ENCODE measurements at places on chromosomes 12 and 14. TPM values are rescaled to one million over a fixed set of nuclear protein-coding genes. Genes with fewer than 3 reads are reported as not detected.

GRCh38 chr14:91243074-91243471, 1.4 kb downstream of the GPR68 start:
- no peak for DNase-seq

GRCh38 chr12:85484387-85484786, 204.4 kb downstream of the ALX1 start:
- DNase-seq = no peak

GRCh38 chr12:106740818-106741217, 33.7 kb upstream of the RIC8B start:
- DNase-seq = no peak

DNA sequence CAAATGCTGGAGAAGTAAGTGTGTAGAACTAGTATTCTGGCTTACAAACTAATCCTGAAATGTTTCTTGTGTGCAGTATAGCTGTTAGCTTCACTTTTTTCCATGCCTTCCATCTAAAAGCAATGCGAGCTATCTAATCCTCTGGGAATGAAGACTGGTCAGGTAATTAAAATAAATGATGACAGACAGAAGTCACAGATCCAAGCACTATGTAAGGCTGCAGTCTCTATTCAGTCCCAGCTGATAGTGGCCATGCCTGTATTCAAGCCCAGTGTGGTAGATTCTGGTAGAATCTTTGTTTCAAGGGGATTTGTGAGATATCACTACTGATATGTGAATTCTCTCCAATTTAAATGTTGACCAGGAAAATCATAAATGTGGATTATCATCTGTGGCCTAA, 637.2 kb downstream of the TMTC2 start:
- no peak for DNase-seq

Gene C12orf56
- total RNA-seq = not detected

GRCh38 chr12:51326698-51327439, 2.9 kb upstream of the BIN2 start:
- DNase-seq = peak; percentile 26

Measured in endothelial cell of umbilical vein (primary cell).